Activated CD4-positive, alpha-beta memory T cell treated with anti-CD3 and anti-CD28 coated beads, Interleukin-2, amount 10 ng/mL, durations not matched to agents 7 days and 5 days (primary cell): ENCODE measurements at places on chromosomes 2 and 18. TPM values are rescaled to one million over a fixed set of nuclear protein-coding genes. Genes with fewer than 3 reads are reported as not detected.

GRCh38 chr18:46899274-46899948 lies 17.9 kb downstream of the PIAS2 start:
- peaks cover 2% of the 10 kb centered on the region for H3K4me1 ChIP-seq
- no peak for DNase-seq
- peaks cover 10% of the 10 kb centered on the region for H3K36me3 ChIP-seq
- no peak overlapping the region for H3K4me3 ChIP-seq

- peaks cover 9% of the 10 kb centered on the region for H3K27me3 ChIP-seq
- H3K4me3 ChIP-seq, result no peak overlapping the region
- no peak for DNase-seq
- H3K4me1 ChIP-seq, result no peaks in the 10 kb centered on the region
- H3K27ac ChIP-seq, result no peak overlapping the region
Measured at GRCh38 chr2:24105816-24106215, 17.3 kb downstream of the PFN4 start.

GRCh38 chr2:105795575-105795934 lies 50.8 kb downstream of the NCK2 start:
- peak overlapping the region; percentile 98 for H3K27ac ChIP-seq
- DNase-seq, result peak; percentile 39
- H3K27me3 ChIP-seq, result no peaks in the 10 kb centered on the region
- H3K36me3 ChIP-seq, result peaks cover 34% of the 10 kb centered on the region
- peaks cover 93% of the 10 kb centered on the region for H3K4me1 ChIP-seq
- peak overlapping the region; percentile 69 for H3K4me3 ChIP-seq

GRCh38 chr18:58592223-58593214 lies 36.4 kb downstream of the ALPK2 start:
- no peak overlapping the region for H3K4me3 ChIP-seq
- H3K27ac ChIP-seq, result no peak overlapping the region
- peaks cover 3% of the 10 kb centered on the region for H3K36me3 ChIP-seq
- no peaks in the 10 kb centered on the region for H3K27me3 ChIP-seq

- no peaks in the 10 kb centered on the region for H3K4me1 ChIP-seq
- no peak overlapping the region for H3K4me3 ChIP-seq
- no peaks in the 10 kb centered on the region for H3K27me3 ChIP-seq
- no peaks in the 10 kb centered on the region for H3K36me3 ChIP-seq
Measured at GRCh38 chr2:119323459-119323858, 43.2 kb downstream of the C2orf76 start.

The GPR35 gene
- total RNA-seq, result 5.7 TPM

The SLC23A3 gene
- total RNA-seq, result 2.3 TPM

The LOXHD1 gene
- total RNA-seq, result not detected
